Type B pancreatic cell (in vitro differentiated cells): ENCODE measurements at places on chromosomes 12 and 14.

- DNase-seq = no peak
- H3K36me3 ChIP-seq = no peaks in the 10 kb centered on the region
- no peaks in the 10 kb centered on the region for H3K27me3 ChIP-seq
Observed at GRCh38 chr12:88816201-88816600, 235.9 kb upstream of the KITLG start.

GRCh38 chr12:95784915-95785314, 5.6 kb downstream of the NTN4 start:
- no peak for DNase-seq
- no peak overlapping the region for H3K4me3 ChIP-seq
- no peak overlapping the region for H3K27ac ChIP-seq

- no peaks in the 10 kb centered on the region for H3K4me1 ChIP-seq
- no peak overlapping the region for H3K27ac ChIP-seq
- H3K27me3 ChIP-seq = peaks cover 52% of the 10 kb centered on the region
- H3K4me3 ChIP-seq = no peak overlapping the region
- H3K36me3 ChIP-seq = no peaks in the 10 kb centered on the region
Observed at GRCh38 chr12:108495054-108495453, 20.0 kb upstream of the FICD start.

GRCh38 chr14:106802413-106803364, 1276.3 kb downstream of the TMEM121 start:
- no peak overlapping the region for H3K4me3 ChIP-seq
- no peaks in the 10 kb centered on the region for H3K36me3 ChIP-seq
- no peaks in the 10 kb centered on the region for H3K4me1 ChIP-seq
- no peaks in the 10 kb centered on the region for H3K27me3 ChIP-seq

GRCh38 chr14:31949709-31950108, 127.4 kb upstream of the ARHGAP5 start:
- no peaks in the 10 kb centered on the region for H3K27me3 ChIP-seq
- peak overlapping the region; percentile 75 for H3K4me3 ChIP-seq
- no peaks in the 10 kb centered on the region for H3K36me3 ChIP-seq
- H3K4me1 ChIP-seq = peaks cover 40% of the 10 kb centered on the region
- DNase-seq = no peak

- no peaks in the 10 kb centered on the region for H3K27me3 ChIP-seq
- H3K27ac ChIP-seq = no peak overlapping the region
- peaks cover 3% of the 10 kb centered on the region for H3K4me1 ChIP-seq
- DNase-seq = no peak
- no peak overlapping the region for H3K4me3 ChIP-seq
- peaks cover 51% of the 10 kb centered on the region for H3K36me3 ChIP-seq
Observed at GRCh38 chr12:65229441-65229840, 49.0 kb upstream of the MSRB3 start.

GRCh38 chr12:109739747-109740693, 26.4 kb downstream of the FAM222A start:
- no peaks in the 10 kb centered on the region for H3K36me3 ChIP-seq
- H3K27ac ChIP-seq = peak overlapping the region; percentile 19
- no peak for DNase-seq
- peaks cover 18% of the 10 kb centered on the region for H3K27me3 ChIP-seq

GRCh38 chr14:88882236-88882635, 57.8 kb downstream of the TTC8 start:
- no peak for DNase-seq
- no peak overlapping the region for H3K4me3 ChIP-seq
- H3K27me3 ChIP-seq = no peaks in the 10 kb centered on the region
